ENCODE measurements at places on chromosomes 7 and 10. TPM values are rescaled to one million over a fixed set of nuclear protein-coding genes. Genes with fewer than 3 reads are reported as not detected.

LIPJ gene
- total RNA-seq: 0.33 TPM

NUTM2A gene
- 1.3 TPM for total RNA-seq

HOXA11 gene
- not detected for total RNA-seq

SRGN gene
- total RNA-seq: 114 TPM

LIMK1 gene
- 18.6 TPM for total RNA-seq

HOXA2 gene
- total RNA-seq: 1.3 TPM

DNA sequence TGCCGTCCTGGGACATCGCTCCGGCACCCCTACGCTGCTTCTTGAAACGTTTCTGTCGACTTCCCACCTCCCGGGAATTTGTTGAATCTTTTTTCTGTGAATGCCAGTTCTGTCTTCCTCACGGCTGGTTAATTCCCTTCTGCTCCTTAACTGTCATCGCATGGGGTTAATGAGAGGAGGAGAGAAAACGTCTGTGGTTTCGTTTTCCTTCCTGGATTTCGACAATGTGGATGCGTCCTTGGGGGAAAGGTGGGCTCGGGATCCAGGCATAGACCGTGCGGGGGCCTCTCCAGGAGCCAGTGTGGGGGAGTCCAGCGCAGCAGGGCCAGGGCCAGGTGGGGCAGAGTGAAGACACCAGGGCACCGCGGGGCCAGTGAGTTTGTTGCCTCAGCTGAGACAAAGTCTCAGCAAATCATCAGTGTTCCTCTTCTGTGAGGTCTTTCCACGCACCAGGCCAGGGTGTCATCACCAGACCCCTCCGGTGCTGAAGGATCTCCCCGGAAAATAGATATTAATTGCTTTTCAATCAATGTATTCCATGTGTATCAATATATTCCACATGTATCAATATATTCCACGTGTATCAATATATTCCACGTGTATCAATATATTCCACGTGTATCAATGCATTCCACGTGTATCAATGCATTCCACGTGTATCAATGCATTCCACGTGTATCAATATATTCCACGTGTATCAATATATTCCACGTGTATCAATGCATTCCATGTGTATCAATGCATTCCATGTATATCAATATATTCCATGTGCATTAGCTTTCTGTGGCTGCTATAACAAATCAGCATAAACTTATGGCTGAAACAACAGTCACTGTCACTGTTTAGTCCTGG is 33.7 kb upstream of the CFAP46 start:
- H3K27me3 ChIP-seq: no peaks in the 10 kb centered on the region
- H3K4me3 ChIP-seq: no peak overlapping the region
- no peak for DNase-seq
- no peaks in the 10 kb centered on the region for H3K36me3 ChIP-seq
- no peak overlapping the region for H3K27ac ChIP-seq

GRCh38 chr10:29634105-29634504 is 666 bp downstream of the SVIL start:
- H3K4me3 ChIP-seq: peak overlapping the region; percentile 30
- no peak for DNase-seq
- H3K27me3 ChIP-seq: no peaks in the 10 kb centered on the region
- peaks cover 12% of the 10 kb centered on the region for H3K4me1 ChIP-seq
- no peaks in the 10 kb centered on the region for H3K36me3 ChIP-seq

DNA sequence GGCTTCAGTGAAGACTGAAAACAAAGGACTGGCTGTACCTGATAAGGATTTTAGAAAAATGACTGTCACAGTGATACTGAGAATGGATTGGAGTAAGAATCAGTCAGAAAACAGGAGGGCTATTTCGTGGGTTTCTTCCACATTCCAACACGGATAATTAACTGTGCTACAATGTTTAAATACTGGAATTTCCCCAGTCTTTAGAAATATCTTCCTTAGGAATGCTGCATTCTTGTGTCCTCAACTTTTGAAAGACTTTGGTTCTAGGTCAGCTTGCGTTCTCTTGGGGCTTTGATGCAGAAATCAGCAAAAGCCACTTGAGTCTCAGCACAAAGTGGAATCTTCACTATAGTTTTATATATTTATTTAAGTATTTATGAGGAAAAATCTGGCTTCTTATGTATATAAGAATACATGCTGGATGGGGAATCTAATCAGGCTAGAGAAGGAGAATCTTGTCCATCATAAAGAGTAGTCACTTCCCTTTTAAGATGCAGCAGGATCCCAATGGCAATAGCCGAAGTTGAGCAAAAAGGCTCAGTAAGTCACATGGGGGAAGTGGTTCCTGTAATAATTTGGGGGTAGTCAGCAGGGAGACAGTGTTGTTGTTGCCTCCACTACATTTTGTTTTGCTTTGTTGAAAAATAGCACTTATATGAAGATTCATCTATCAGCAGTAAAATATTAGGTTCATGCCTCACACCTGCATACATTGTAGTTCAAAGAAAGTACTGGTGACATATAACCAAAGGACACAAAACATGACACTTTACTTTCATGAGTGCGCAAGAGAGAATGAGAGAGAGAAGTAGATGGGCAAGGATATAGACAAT is 86.0 kb downstream of the CH25H start:
- no peak overlapping the region for H3K27ac ChIP-seq
- no peaks in the 10 kb centered on the region for H3K27me3 ChIP-seq
- H3K36me3 ChIP-seq: no peaks in the 10 kb centered on the region

GRCh38 chr10:80108576-80109239 is 23.8 kb upstream of the PLAC9 start:
- no peaks in the 10 kb centered on the region for H3K36me3 ChIP-seq
- H3K4me1 ChIP-seq: no peaks in the 10 kb centered on the region
- no peaks in the 10 kb centered on the region for H3K27me3 ChIP-seq
- DNase-seq: no peak
- H3K4me3 ChIP-seq: no peak overlapping the region

- no peak overlapping the region for H3K27ac ChIP-seq
- DNase-seq: no peak
- no peaks in the 10 kb centered on the region for H3K4me1 ChIP-seq
- H3K36me3 ChIP-seq: no peaks in the 10 kb centered on the region
- no peak overlapping the region for H3K4me3 ChIP-seq
Observed at GRCh38 chr7:117848941-117849340, 24.3 kb downstream of the CTTNBP2 start.

- H3K4me1 ChIP-seq: no peaks in the 10 kb centered on the region
- H3K36me3 ChIP-seq: no peaks in the 10 kb centered on the region
- peak overlapping the region; percentile 85 for H3K27ac ChIP-seq
- DNase-seq: no peak
Observed at GRCh38 chr7:2796358-2797352, 47.5 kb downstream of the GNA12 start.

POMZP3 gene
- 7.2 TPM for total RNA-seq

DOCK4 gene
- total RNA-seq: 41.9 TPM

C10orf53 gene
- total RNA-seq: not detected

TBATA gene
- total RNA-seq: not detected

GRCh38 chr10:28186887-28187578 is 115.8 kb downstream of the MPP7 start:
- no peak overlapping the region for H3K27ac ChIP-seq
- no peaks in the 10 kb centered on the region for H3K36me3 ChIP-seq
- no peaks in the 10 kb centered on the region for H3K27me3 ChIP-seq
- DNase-seq: no peak
- no peak overlapping the region for H3K4me3 ChIP-seq

- no peaks in the 10 kb centered on the region for H3K36me3 ChIP-seq
- no peak for DNase-seq
- no peak within 1 kb of the TSS for H3K27ac ChIP-seq
- no peaks in the 10 kb centered on the region for H3K27me3 ChIP-seq
- H3K4me1 ChIP-seq: no peaks in the 10 kb centered on the region
Observed at GRCh38 chr7:136868496-136869000, at the start of gene CHRM2. CHRM2 (plus strand) TSS chr7:136868652; CDS start chr7:137014866, 146,214 bp downstream.

DNA sequence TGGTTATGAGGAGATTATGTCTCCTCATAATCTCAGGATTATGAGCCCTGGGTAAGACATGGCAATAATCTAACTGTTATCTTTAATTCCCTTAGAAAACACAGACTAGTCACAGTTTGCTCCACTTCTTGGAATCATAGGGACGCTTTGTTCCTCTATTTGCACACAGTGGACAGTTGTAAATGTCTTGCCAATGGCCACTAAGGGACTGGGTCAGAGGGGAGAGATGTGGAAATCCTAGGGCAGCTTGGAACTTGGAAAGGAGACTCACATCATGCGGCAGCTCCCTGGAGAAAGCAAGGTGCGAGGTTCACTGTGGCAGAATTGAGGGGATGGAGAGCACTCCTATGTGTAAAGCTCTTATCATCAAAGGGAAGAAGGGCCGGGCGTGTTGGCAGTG is 266.1 kb downstream of the PRPF18 start:
- H3K36me3 ChIP-seq: no peaks in the 10 kb centered on the region
- no peak for DNase-seq
- no peaks in the 10 kb centered on the region for H3K4me1 ChIP-seq
- H3K27me3 ChIP-seq: no peaks in the 10 kb centered on the region
- H3K4me3 ChIP-seq: no peak overlapping the region

- H3K27ac ChIP-seq: no peak overlapping the region
- no peak overlapping the region for H3K4me3 ChIP-seq
- no peaks in the 10 kb centered on the region for H3K4me1 ChIP-seq
- H3K36me3 ChIP-seq: no peaks in the 10 kb centered on the region
- DNase-seq: no peak
- H3K27me3 ChIP-seq: no peaks in the 10 kb centered on the region
Observed at GRCh38 chr7:25025218-25025671, 45.3 kb upstream of the OSBPL3 start.

GRCh38 chr7:138025215-138026186 is 23.6 kb upstream of the CREB3L2 start:
- no peaks in the 10 kb centered on the region for H3K27me3 ChIP-seq
- no peak overlapping the region for H3K4me3 ChIP-seq
- no peaks in the 10 kb centered on the region for H3K36me3 ChIP-seq
- H3K4me1 ChIP-seq: no peaks in the 10 kb centered on the region
- no peak overlapping the region for H3K27ac ChIP-seq

DNA sequence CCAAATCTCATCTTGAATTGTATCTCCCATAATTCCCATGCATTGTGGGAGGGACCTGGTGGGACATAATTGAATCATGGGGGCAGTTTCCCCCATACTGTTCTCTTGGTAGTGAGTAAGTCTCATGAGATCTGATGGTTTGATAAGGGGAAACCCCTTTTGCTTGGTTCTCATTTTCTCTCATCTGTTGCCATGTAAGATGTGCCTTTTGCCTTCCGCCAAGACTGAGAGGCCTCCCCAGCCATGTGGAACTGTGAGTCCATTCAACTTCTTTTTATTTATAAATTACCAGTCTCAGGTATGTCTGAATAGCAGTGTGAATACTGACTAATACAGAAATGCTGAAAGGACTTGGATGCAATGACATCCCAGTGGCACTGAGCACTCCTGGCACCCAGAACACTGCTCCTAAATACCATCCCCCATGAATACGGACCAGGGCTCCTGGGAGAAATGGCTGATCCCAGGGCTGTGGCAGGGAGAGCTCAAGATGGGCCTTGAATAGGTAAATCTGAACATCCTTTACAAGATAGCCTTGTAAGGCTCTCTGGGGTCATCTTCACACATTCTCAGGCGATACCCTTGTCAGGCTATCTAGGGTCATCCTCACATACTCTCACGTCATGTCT is 19.4 kb downstream of the ZFAND2A start:
- no peak for DNase-seq
- H3K27me3 ChIP-seq: no peaks in the 10 kb centered on the region
- no peaks in the 10 kb centered on the region for H3K36me3 ChIP-seq
- H3K27ac ChIP-seq: no peak overlapping the region

TRA2A gene
- total RNA-seq: 72.9 TPM

DNA sequence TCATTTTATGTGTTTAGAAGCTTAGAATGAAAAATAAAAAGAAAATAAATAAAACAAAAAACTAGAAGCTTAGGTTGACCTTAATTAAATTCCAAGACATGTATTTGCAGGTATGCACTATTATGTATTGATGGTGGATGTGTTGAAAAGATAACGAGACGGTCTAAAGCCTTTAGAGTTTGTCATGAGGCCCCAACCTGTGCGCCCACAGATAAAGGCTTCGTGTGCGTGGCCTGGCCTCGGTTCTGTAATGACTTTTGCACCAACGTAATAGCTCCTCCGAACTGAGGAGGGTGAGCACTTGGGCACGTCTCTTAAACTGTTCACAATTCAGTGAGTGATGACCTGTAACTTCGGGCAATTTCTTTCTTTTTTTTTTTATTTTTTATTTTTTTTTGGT is 43.7 kb upstream of the NCAPG2 start:
- H3K27ac ChIP-seq: no peak overlapping the region
- no peaks in the 10 kb centered on the region for H3K4me1 ChIP-seq
- H3K36me3 ChIP-seq: peaks cover 4% of the 10 kb centered on the region
- no peak for DNase-seq
- H3K27me3 ChIP-seq: no peaks in the 10 kb centered on the region

GJD4 gene
- not detected for total RNA-seq

DNA sequence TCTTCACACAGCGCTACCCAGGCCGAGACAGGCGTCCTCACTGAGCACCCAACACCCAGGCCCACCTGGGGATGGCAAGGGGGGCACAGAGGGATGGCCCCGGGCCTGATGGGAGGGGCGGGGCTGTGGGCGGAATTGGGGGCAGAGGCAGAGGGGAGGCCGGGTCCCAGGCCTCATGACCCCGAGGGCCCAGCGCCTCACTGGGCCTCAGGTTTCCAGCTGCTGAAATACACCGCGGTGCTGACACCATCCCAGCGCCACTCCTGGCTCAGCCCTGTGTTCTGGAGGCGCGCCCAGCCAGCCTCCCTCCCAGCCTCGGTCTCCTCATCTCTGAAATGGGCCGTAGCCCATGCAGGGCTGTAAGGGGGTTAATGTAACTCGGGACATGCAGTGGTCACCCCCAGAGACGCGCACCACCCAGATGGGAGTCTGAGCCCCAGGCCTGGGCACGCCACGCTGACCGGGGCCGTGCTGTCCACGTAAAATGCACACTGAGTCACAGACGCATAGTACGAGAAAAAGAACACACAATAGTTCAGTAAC is 82.3 kb downstream of the UNCX start:
- no peak for DNase-seq
- no peak overlapping the region for H3K27ac ChIP-seq
- H3K36me3 ChIP-seq: no peaks in the 10 kb centered on the region

CEP41 gene
- total RNA-seq: 7.0 TPM

- no peaks in the 10 kb centered on the region for H3K36me3 ChIP-seq
- H3K4me1 ChIP-seq: no peaks in the 10 kb centered on the region
- H3K4me3 ChIP-seq: no peak overlapping the region
- H3K27me3 ChIP-seq: no peaks in the 10 kb centered on the region
- DNase-seq: no peak
Observed at GRCh38 chr10:47049906-47050305, 138.7 kb downstream of the PTPN20 start.

LLCFC1 gene
- not detected for total RNA-seq

OR2A1 gene
- total RNA-seq: 0.32 TPM

GRCh38 chr7:151131592-151132293 is 35.8 kb downstream of the GBX1 start:
- H3K4me3 ChIP-seq: no peak overlapping the region
- H3K4me1 ChIP-seq: no peaks in the 10 kb centered on the region
- H3K36me3 ChIP-seq: peaks cover 7% of the 10 kb centered on the region
- no peak overlapping the region for H3K27ac ChIP-seq
- no peak for DNase-seq
